Stimulated activated naive CD4-positive, alpha-beta T cell treated with Interleukin-2 at 50 U/mL for 16 hours (primary cell): ENCODE measurements at places on chromosomes 4 and X.

GRCh38 chr4:125266901-125267604 is 47.7 kb upstream of the FAT4 start:
- no peak for DNase-seq

DNA sequence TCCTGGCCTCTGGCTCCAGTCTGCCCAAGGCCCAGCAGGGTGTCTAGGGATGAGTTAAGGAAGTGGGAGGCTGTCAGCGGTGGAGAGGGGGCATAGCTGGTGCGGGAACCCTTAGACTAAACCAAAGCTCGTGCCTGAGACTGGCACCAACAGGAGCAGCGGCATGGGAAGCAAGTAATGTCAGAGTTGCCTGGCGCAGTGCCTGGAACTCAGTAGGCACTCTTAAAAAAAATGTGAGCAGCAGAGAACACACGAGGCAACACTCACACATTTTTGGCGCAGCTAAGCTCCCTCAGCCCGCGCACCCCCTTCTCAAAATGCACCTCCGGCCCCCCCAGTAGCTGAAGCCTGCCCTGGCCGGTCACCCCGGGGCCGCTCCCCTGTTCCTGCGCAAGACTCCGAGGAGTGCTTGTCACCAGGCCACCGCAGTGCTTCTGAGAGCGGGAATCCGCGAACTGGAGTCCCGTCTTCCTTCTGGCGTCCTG is 583 bp downstream of the GABRE start:
- DNase-seq = no peak

GRCh38 chr4:17327591-17327990 is 184.3 kb downstream of the QDPR start:
- DNase-seq = no peak

- DNase-seq = no peak
These were observed 139.8 kb upstream of the VCX3A start for GRCh38 chrX:6674734-6675133.

GRCh38 chrX:119887721-119888425 is 7.8 kb upstream of the AKAP14 start:
- DNase-seq = peak; percentile 35

DNA sequence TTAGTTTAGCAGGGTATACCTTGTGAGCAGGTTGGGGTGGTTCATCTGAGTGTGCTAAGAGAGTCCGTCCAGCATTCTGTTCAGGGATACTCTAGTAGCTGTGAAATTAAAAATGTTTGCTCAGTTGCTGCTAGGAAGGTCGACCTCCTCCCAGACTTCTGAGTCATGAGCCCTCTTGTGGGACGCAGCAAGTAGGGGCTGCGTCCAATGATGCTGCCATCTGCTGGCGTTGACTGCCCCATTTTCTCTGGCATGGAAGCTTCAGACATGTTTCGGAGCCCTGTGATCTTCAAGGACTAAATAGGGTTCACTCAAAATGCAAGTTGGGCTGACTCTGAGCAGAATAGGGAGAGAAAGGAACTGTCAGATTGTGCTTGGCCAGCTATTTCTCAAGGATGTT is 201.0 kb upstream of the ARSJ start:
- DNase-seq = no peak

- no peak for DNase-seq
These were observed 164.3 kb upstream of the GPC4 start for GRCh38 chrX:133579631-133580030.

- no peak for DNase-seq
These were observed 212.5 kb downstream of the PRDM5 start for GRCh38 chr4:120709991-120710390.

DNA sequence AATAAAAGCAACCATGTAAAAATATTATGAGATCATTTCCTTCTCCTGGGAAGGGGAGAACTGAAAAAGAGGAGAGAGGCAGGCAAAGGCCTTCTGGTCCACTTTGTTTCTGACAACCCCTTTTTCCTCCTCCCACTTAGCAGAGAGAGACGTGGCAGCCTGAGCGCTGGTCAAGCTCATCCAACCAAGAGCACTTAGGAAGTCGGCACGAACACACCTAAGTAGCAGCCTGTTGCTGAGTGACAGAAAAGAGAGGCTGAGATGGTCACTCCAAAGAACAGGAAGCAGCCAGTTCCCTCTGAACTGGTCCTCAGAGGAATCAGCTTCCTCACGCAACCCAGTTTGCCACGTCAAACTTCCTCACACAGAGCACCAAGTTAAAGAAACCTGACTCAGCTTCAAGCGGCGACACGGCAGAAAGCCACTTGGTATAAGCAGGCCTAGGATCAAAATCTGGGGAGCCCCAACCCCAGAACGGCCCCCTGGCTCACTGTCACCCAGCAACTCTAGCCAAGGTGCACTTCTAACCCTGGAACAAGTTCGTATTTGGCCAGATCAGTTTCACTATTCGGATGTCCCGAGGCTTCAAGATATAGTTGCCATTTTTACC is 861 bp downstream of the SEC24D start:
- DNase-seq = peak; percentile 39

DNA sequence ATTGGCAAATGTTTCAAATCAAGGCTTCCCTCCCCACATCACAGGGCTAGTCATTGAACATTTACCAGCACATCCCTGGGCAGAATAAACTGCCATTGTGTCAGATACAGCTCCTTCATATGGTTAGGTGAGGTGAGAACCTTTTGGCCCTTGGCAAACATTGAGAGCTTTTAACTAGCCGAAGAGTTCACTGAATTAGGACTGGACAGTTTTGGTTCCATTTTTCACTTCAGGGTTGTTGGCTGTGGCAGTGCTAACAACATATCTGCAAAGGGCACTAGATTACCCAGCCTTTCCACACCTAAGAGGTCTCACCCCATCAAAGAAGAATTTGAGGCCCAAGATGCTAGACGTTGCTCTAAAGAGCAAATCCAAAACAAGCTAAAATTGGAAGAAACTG is 180.7 kb downstream of the GUCY2F start:
- DNase-seq = no peak

DNA sequence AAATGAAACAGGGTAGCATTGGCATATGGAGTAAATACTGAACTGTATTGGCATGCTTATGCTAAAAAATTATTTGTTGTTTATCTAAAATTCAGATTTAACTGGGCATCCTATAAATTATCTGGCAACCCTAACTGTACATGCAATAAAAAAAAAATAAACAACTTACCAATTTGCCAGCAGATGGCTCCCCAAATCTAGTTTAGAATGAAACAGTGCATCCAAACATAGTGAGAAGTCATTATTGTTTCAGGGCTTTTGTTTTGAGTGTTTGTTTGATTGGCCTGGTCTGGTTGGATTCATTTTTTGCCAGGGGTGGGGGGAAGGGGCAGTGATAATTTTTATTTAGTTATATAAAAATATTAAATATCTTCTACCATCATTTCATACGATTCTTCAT is 12.8 kb upstream of the NSUN7 start:
- no peak for DNase-seq

DNA sequence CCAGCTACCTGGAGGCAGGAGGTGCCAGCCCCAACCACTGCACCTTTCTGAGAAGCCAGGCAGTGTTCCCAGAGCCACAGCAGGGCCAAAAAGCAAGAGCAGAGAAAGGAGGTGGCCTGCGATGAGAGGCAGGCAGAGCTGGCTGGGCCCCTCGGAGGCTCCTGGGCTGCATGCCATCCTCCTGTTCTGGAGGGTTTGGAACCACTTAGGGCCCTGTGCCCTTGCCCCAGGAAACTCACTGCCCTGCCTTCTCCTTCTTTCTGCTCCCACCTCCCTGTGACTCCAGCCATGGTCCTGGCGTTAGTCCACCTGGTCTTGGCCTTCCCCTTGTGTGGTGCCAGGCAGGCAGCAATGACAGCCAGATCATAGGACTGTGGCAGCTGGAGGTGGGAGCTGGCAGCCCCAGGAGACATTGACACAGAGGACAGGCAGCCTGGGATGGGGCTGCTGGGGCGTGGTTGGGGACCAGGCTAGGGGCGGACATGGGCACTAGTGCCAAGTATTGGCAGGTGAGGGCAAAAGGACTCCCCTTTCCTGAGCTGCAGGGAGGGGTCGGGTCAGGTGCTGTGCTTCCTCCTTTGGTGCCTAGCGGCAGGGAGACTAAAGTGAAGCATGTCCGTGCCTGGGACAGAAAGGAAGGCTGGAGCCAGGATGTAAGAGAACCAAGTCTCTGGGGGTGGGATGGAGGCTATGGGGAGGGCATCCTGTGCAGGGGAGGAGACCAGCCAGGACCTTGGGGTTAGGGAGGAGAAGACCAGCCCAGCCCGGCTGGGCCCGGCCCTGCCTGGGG is 1.4 kb downstream of the APLN start:
- no peak for DNase-seq
